ENCODE measurements at places on chromosomes 2 and 18. TPM values are rescaled to one million over a fixed set of nuclear protein-coding genes. Genes with fewer than 3 reads are reported as not detected.

C1QL2 gene
- 5.2 TPM for polyA plus RNA-seq

SLC8A1 gene
- polyA plus RNA-seq = 7.6 TPM

SLC9A4 gene
- not detected for polyA plus RNA-seq

SUCLG1 gene
- 99.8 TPM for polyA plus RNA-seq

CCDC178 gene
- 2.8 TPM for polyA plus RNA-seq

CREG2 gene
- 3.8 TPM for polyA plus RNA-seq

TTN gene
- polyA plus RNA-seq = not detected

DNAJB2 gene
- polyA plus RNA-seq = 152 TPM

TGFA gene
- 5.3 TPM for polyA plus RNA-seq

ORC4 gene
- 17.4 TPM for polyA plus RNA-seq

IL36RN gene
- polyA plus RNA-seq = not detected

MGAT4A gene
- 8.3 TPM for polyA plus RNA-seq

KATNAL2 gene
- polyA plus RNA-seq = 8.4 TPM

LYG1 gene
- polyA plus RNA-seq = 0.36 TPM

ALLC gene
- polyA plus RNA-seq = not detected

CPLX4 gene
- not detected for polyA plus RNA-seq

CMPK2 gene
- polyA plus RNA-seq = 5.9 TPM

DPP10 gene
- polyA plus RNA-seq = 4.7 TPM

CPO gene
- polyA plus RNA-seq = not detected

HNMT gene
- polyA plus RNA-seq = 2.6 TPM

TLX2 gene
- 0.20 TPM for polyA plus RNA-seq

MPP4 gene
- polyA plus RNA-seq = not detected

FZD7 gene
- polyA plus RNA-seq = 5.3 TPM

Measured in brain (organoid and tissue), 16 donors.